ENCODE measurements at places on chromosomes 2 and 18.

- DNase-seq: no peak
Measured at GRCh38 chr18:46555213-46555612, 101.8 kb downstream of the LOXHD1 start.

GRCh38 chr2:72572501-72572900, 253.3 kb downstream of the EXOC6B start:
- DNase-seq: no peak

GRCh38 chr2:203741566-203741965, 35.1 kb downstream of the CD28 start:
- DNase-seq: no peak

DNA sequence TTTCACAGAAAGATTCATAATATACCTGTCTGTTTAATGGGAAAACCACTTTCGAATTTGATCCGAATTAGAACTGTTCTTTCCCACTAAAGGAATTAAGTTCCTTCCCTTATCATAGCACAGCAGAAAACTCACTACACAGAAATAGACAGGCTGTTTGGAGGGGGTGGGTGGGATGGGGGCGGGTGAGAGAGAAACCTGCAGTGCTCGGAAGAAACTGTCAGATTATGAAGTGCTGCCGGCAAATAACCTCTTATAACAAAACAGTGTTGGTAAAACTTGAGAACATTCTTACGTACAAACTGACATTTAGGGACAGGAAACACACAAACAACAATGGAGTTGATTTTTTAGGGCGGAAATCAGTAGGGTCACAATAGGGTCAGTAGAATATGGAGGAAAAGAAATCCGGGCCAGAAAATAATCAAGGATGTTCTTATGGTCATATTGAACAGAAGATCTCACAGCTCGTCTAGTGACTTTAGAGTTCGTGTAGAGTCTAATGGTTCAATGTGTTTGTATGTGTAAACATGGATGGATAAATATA, 756.0 kb upstream of the LRATD1 start:
- no peak for DNase-seq

- no peak for DNase-seq
Measured at GRCh38 chr2:226716126-226716525, 83.5 kb downstream of the IRS1 start.

DNA sequence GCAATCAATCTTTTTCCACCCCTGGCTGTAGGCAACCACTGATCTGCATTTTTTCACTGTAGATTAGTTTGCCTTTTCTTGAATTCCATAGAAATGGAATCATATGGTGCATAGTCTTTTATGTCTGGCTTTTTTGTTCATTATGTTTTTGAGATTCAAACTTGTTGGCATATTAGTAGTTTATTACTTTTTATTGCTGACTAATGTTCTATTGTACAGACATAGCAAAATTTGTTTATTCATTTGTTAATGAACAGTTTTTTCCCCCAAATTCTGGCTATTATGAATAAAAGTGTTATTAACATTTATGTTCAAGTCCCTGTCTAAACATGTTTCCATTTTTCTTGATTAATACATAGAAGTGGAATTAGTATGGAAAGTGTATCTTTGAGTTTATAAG, 21.4 kb upstream of the WDSUB1 start:
- no peak for DNase-seq

DNA sequence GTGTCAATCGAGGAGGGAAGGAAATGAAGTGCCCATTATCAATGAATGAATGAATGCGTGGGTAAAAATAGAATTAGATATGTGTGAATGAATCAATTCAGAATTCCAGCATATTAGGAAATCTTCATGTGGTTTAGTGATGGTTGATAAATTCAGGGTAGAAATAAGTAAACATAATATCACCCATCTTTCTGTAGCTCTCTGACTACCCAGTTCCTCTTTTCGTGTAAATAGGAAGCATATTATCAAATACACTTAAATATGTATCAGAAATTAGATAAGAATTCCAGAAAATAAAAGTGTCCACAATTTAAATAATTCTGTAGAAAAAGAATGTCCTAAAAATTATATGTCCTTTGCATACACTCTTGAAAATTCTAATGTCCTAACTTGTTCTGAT, 552.9 kb upstream of the LRATD1 start:
- no peak for DNase-seq

DNA sequence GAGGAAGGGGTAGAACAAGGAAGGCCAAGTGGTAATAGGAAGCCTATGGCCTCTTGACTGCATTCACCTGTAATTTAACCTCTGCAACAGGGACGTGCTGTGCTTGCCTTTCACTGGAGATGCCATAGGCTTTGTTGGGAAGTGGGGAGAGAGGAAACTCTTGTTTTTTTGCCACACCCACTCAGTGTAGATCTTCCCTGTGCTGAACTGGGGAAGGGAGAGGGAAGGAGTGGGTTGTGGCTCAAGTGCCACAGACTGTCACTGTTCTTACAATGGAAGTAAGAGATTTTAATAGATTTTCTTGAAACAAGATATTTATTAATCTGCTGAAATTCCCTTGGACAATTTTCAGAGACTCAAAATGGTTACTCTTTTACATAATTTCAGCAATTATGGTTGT, 127.3 kb downstream of the FAM210A start:
- no peak for DNase-seq

DNA sequence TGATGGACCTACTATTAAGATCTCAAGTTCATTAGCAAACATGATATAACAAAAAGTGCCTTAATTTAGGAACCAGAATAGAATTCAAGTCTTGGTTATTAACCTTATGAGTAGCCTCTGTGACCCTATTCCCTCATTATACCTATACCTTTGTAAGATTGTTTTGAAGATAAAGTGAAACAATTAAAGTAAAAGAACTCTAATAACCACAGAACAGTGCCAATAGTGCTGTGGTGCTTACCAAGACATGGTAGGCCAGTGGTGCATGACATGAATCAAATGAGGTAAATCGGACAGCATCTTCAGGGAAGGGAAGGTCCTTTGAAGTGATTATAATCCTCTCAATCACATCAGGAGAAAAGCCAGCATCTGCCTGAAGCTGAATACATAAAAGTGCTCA, 36.4 kb downstream of the METTL4 start:
- no peak for DNase-seq

- DNase-seq: no peak
Measured at GRCh38 chr18:52313213-52313612, 26.8 kb upstream of the DCC start.

DNA sequence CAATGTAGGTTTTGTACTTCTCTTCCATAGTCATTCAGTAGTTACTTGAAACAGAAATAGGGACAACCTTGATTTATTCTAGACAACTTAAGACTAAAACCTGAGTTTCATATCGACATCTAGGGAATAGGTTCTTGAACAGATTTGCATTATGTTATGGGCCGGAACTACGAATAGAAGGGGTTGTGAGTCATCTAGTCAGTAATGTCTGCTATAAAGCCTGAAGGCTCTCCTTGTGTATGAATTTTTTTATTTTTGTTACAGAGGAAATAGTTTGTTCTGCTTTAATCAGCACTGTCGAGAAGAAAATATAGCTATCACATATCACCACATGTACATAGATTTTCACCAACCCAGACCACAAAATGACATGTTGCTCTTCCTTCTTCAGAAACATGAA, 17.3 kb upstream of the TRIM43 start:
- DNase-seq: no peak

DNA sequence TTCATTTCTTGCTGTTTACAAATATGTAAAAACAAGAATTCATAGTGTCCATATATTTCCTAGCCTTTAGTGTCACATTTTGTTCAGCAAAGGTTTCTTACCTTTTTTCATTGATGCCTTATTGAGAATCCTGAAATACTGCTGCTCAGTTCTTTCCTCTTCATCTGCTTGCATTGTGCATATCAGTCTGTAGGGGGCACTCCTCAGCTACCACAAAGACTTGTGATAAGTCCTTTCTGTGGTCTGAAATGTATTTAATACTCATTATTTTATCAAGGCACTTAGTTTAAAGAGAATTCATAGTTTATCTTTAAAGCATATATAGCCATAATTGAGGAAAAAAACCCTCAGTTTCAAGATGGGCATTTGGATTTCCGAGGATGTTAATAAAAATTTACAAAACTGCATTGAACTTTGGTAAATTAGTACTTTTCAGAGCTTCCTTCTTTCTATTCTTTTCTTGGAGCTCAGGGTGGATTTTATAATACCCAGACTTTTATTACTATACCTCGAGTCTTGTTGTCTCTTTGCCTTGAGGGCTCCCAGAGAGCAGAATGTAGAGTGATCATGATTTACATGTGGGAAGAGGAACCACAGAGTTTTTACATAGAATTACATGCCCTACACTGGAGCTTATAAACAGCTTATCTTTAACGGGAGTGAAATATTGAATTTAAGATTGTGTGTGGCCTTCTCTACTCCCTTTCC, 570.1 kb downstream of the PLCL1 start:
- no peak for DNase-seq

GRCh38 chr18:50715919-50716318, 103.9 kb downstream of the MRO start:
- no peak for DNase-seq

GRCh38 chr18:8261651-8262091, 347.6 kb upstream of the RAB12 start:
- DNase-seq: no peak

DNA sequence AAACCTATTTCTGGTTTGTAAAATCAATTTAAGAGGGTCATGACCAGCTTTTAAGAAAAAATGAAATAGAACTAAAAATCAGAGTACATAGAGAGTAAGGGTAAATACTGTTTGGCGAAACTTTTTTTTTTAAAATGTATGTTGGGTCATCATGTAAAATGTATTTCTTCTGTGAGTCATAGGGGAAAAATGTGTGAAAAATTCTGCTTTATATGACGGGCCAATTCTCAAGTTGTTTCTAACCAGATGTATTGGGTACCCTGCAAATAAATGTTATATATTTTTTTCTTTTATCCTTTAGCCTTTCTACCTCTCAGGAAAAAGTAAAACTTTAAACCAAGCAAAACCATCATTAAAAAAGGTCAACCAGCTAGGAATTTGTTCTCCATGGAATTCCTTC, 13.9 kb downstream of the AFTPH start:
- DNase-seq: no peak

DNA sequence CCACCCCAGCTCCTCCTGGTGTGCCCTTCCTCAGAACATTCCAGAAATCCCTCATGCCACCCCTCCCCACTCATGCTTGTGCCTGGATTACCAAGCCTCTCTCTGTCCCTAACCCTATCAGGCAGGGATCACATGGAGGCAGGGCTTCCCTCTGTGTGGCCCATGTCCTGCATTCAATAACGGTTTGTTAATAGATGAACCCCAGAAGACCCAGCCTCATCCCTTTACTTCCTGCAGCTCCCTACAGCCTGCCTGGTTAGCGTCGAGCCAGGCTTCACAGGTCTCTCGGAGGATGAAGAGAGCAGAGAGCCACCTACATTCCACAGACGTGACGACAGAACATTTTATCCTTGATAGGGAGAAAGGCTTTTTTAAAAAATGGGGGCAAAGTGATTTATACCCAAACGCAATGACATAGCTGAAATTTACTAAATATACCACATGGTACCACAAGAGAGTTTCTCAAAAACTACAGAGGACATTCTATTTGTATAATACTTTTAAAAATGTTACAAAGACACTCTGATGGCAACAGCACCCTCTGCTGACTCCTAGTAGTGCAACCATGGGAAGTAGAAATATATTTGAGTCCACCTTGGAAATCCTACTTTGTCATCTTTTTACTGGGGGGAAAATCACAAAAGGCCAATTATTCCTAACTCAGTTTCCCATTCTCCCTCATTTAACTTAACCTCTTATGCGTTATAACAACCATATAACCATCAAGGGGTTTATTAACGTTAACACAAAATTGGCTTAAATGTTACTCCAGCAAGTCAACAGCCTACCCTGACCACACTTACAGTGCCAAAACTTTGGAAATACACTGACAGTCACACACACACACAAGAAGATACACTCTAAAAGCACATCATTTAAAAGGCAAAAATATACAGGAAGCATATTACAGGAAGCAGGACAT, 30.7 kb downstream of the FBXO15 start:
- no peak for DNase-seq

- DNase-seq: no peak
Measured at GRCh38 chr2:159546716-159547430, 69.5 kb downstream of the BAZ2B start.

- DNase-seq: no peak
Measured at GRCh38 chr2:26780203-26780760, 5.6 kb upstream of the CENPA start.

GRCh38 chr2:174781996-174782395, 17.7 kb upstream of the CHRNA1 start:
- DNase-seq: no peak

GRCh38 chr2:29879456-29879855, 41.9 kb downstream of the ALK start:
- DNase-seq: no peak

- DNase-seq: no peak
Measured at GRCh38 chr2:64479259-64480117, 25.5 kb downstream of the LGALSL start.

DNA sequence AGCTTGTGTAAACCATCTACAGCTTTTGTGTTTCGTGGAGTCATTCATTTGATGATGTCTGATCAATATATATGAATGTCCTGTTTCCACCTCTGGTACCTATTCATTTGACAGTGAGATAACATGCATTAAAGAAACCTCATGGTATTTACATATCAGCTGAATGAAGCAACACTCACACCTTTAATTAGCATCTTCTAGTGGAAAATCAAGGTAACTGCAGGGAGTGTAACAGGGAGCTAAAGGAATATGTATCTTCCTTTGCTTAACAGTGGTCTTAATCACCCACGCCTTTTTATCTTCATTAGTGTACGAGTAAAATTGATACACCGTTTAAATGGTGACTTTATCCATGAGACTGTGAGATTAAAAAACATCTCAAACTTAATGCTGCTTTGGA, 15.6 kb downstream of the SLC39A10 start:
- DNase-seq: no peak

DNA sequence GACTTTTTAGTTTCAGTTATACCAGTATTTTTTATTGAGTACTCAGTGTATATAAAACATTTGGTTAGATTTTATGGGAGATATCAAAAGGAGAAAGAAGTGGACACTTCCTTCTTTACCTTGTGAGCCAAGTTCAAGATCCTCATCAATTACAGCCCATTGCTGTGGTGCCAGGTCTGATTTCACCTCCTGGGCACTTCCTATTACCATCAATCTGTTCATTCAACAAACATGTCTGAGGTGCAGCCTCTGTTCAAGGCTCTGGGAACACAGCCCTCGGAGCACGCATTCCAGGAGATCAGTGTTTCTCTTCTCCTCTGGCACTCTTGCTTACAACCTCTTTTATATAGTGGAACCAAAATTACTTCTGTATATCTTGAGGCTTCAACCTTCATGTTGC, 171.4 kb upstream of the ALPP start:
- no peak for DNase-seq

- DNase-seq: no peak
Measured at GRCh38 chr2:71880846-71881610, 266.6 kb downstream of the CYP26B1 start.

GRCh38 chr2:196607073-196607472, 32.4 kb upstream of the CCDC150 start:
- DNase-seq: no peak

GRCh38 chr2:96145848-96146152, 560 bp upstream of the DUSP2 start:
- no peak for DNase-seq

- no peak for DNase-seq
Measured at GRCh38 chr2:28678175-28678855, 73.3 kb upstream of the PPP1CB start.

- no peak for DNase-seq
Measured at GRCh38 chr2:201701646-201702045, 3.2 kb upstream of the MPP4 start.

Data from T-helper 9 cell (primary cell).